ENCODE measurements at places on chromosomes 16 and 17. TPM values are rescaled to one million over a fixed set of nuclear protein-coding genes. Genes with fewer than 3 reads are reported as not detected.

DNA sequence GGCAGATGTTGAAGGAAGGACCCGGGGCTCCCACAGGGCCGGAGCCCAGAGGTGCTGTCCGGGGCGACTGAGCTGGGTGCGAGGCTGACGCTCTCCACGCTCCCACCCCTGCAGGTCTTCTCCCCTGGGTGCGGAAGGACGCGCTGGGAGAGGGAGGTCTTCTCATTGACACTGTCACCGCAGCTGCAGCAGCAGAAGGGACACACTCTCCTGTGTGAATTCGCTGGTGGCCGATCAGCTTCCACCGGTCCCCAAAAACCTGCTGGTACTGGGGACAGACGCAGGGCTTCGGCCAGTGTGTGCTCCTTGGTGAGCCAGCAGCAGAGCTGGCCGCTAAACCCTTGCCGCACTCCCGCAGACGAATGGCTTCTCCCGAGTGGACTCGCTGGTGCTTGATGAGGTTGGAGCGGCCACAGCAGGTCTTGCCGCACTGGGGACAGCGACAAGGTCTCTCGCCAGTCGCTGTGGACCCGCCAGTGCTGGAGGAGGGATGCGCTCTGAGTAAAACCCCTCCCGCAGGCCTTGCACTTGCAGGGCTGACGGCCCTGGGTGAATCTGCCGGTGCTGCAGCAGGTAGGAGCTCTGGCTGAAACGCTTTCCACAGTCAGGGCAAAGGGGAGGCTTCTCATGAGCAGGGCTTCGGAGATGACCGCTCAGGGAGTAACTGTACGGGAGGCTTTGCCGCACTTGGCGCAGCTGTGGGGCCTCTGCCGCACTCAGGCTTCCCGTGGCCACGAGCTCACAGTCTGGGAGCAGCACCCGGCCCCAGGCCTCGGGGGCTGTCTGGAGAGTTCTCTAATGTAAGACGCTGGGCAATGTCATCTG is 6.2 kb downstream of the ZNF843 start:
- H3K27ac ChIP-seq, result peak overlapping the region; percentile 18
- H3K4me3 ChIP-seq, result no peak overlapping the region
- peaks cover 25% of the 10 kb centered on the region for H3K4me1 ChIP-seq

GRCh38 chr17:35176897-35177296 is 17.3 kb downstream of the SLC35G3 start:
- H3K4me1 ChIP-seq, result peaks cover 43% of the 10 kb centered on the region
- DNase-seq, result no peak
- no peak overlapping the region for H3K4me3 ChIP-seq
- H3K27ac ChIP-seq, result peak overlapping the region; percentile 97
- no peaks in the 10 kb centered on the region for H3K36me3 ChIP-seq

GRCh38 chr17:35010093-35010492 is 29.8 kb downstream of the LIG3 start:
- DNase-seq, result no peak
- H3K4me1 ChIP-seq, result peaks cover 7% of the 10 kb centered on the region
- H3K36me3 ChIP-seq, result peaks cover 10% of the 10 kb centered on the region
- no peaks in the 10 kb centered on the region for H3K27me3 ChIP-seq
- H3K4me3 ChIP-seq, result no peak overlapping the region

GRCh38 chr17:10120749-10121148 is 77.7 kb downstream of the GAS7 start:
- H3K36me3 ChIP-seq, result no peaks in the 10 kb centered on the region
- H3K4me1 ChIP-seq, result peaks cover 56% of the 10 kb centered on the region
- no peak for DNase-seq
- no peaks in the 10 kb centered on the region for H3K27me3 ChIP-seq
- peak overlapping the region; percentile 87 for H3K27ac ChIP-seq

DNA sequence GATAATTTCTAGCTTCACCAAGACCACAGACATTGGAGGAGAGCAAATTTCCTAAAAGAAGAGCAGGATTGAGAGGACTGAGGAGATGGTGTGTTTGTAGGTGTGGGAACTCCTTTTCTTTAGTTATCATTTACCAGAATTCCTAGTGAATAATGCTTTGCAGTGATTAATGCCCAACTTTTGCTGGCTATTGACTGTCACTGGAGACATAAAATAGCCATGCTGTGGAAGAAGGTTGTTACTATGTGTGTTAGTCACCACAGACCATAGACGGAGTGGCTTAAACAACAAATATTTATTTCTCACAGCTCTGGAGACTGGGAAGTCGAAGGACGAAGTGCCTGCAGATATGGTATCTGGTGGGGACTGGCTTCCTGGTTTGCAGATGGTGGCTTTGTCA is 179.1 kb downstream of the SHISA9 start:
- no peaks in the 10 kb centered on the region for H3K27me3 ChIP-seq
- no peak overlapping the region for H3K27ac ChIP-seq
- H3K36me3 ChIP-seq, result no peaks in the 10 kb centered on the region

DNA sequence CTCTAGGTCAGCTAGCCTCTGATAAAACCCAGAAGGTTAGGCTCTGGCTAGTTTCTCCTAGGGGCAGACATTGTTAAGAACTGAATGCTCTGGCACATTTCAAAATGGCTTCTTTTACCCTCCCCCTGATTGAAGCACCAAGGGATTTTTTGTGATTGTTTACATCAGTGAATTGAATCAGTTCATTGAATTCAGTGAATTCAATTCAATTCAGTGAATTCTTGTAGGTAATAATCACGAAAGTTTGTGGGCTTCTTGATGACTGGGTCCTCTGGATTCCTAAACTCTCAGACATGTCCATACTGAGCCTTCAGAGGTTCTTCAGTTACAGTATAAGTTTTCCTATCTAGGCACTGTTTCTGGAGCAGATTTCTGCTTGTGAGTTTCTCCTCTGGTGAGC is 135.2 kb upstream of the ELAC2 start:
- no peak overlapping the region for H3K27ac ChIP-seq
- H3K36me3 ChIP-seq, result peaks cover 5% of the 10 kb centered on the region
- H3K4me3 ChIP-seq, result no peak overlapping the region
- no peaks in the 10 kb centered on the region for H3K4me1 ChIP-seq
- peaks cover 6% of the 10 kb centered on the region for H3K27me3 ChIP-seq

DNA sequence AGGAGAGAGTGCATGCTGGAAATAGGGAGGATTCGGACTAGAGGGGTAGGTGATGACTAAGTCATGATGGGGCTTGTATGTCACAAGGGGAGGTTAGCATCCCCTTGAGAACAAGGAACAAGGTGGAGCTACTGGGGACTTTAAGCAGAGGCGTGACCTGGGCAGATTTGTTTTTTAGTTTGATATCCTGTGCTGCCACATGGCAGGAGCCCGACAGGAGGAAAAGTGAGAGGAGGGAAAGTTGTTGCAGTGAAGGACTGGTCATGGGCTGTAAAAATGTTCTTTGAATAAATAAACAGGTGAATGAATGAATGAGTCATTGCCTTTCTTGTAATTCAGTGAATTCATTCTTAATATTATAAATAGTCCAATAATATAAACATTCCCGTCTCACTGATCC is 365.1 kb upstream of the CDH5 start:
- H3K36me3 ChIP-seq, result no peaks in the 10 kb centered on the region
- H3K27ac ChIP-seq, result no peak overlapping the region
- H3K4me1 ChIP-seq, result no peaks in the 10 kb centered on the region
- peaks cover 25% of the 10 kb centered on the region for H3K27me3 ChIP-seq
- DNase-seq, result no peak

GRCh38 chr17:45825792-45826191 is 18.9 kb upstream of the SPPL2C start:
- peaks cover 6% of the 10 kb centered on the region for H3K27me3 ChIP-seq
- no peak overlapping the region for H3K4me3 ChIP-seq
- no peak for DNase-seq
- H3K27ac ChIP-seq, result no peak overlapping the region
- no peaks in the 10 kb centered on the region for H3K36me3 ChIP-seq

The LRRC36 gene
- not detected for total RNA-seq

The ZNF232 gene
- total RNA-seq, result 14.0 TPM

The FOXC2 gene
- total RNA-seq, result not detected

The TEN1 gene
- total RNA-seq, result 16.5 TPM

The KRT33A gene
- total RNA-seq, result not detected

The ATXN2L gene
- 336 TPM for total RNA-seq

All from natural killer cell treated with Interleukin-12 subunit alpha and Interleukin-12 subunit beta and Interleukin-15 and Interleukin-18, amount 100 ng/mL, for 72 hours (primary cell).